NCI-H226 (cell line): ENCODE measurements at places on chromosomes 12 and 14.
A peak's percentile ranks its signal among the peaks of the same experiment; 100 is the strongest.

- DNase-seq = no peak
Observed at GRCh38 chr12:1328391-1328790, 266.0 kb downstream of the FBXL14 start.

- no peak for DNase-seq
Observed at GRCh38 chr14:76968621-76969063, 59.9 kb downstream of the IRF2BPL start.

- DNase-seq = peak; percentile 4
Observed at GRCh38 chr14:56378475-56378877, 201.1 kb upstream of the TMEM260 start.

DNA sequence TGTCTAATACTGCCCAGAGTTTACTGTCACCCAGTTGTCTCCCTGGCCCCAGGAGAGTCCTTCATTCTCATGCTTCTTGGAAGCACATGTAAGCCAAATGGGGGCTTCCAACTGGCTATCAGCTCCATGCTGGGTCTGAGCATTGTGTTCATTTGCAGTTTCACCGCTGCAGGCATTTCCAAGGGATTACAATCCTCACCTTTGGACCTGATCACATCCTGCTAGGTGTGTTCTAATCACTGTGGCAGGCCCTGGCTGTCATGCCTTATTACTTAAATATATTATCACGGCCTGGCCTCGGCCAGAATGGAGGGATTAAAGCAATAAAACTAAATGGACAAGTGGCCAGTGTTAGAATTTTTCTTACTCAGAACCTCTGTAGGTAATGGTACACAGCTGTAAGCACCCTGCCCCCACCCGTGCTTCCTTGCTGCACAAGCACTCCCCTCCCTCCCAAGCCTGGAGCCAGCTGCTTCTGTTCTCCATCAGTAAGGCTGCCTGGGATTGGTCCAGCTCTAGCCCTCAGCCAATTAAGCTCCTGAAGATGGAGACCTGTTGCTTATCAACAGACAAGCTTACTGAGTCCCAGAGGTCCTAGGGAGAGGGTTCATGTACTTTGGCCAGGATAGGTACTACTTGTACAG lies 175.9 kb upstream of the RBM19 start:
- DNase-seq = no peak

DNA sequence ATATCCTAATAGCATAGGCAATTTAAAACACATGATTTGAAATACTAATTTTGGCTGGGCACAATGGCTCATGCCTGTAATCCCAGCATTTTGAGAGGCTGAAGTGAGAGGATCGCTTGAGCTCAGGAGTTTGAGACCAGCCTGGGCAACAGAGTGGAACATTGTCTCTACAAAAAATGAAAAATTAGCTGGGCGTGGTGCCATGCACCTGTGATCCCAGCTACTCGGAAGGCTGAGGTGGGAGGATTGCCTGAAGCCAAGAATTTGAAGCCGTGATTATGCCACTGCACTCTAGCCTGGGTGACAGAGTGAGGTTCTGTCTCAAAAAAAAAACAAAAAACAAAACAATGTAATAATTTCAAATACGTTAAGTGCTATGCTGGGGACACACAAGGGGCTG lies 83.3 kb downstream of the SSPN start:
- no peak for DNase-seq

GRCh38 chr12:11830307-11830801 lies 180.9 kb downstream of the ETV6 start:
- no peak for DNase-seq

DNA sequence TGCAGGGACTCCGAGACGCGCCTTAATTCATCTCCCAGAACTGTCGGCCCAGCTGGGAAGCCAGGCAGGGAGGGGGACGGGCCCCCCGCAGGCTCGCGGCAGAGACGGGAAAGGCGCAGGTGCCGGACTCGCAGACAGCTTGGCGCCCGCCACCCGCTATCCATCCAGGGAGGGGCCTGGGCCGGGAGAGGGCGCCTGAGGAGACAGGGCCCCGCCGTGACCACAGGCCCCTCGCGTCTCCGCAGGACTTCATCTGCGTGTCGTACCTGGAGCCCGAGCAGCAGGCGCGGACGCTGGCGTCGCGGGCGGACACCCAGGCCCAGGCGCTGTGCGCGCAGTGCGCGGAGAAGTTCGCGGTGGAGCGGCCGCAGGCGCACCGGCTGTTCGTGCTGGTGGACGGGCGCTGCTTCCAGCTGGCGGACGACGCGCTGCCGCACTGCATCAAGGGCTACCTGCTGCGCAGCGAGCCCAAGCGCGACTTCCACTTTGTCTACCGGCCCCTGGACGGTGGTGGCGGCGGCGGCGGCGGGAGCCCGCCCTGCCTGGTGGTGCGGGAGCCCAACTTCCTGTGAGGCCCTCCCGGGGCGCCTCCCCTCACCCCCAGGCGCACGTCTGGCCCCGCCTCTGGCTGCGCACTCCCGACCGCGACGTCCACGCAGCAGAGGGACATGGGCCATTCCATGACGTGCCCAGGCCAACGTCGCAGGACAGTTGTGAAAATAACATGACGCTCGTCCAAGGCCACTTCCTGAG lies 60.6 kb downstream of the LGMN start:
- no peak for DNase-seq

DNA sequence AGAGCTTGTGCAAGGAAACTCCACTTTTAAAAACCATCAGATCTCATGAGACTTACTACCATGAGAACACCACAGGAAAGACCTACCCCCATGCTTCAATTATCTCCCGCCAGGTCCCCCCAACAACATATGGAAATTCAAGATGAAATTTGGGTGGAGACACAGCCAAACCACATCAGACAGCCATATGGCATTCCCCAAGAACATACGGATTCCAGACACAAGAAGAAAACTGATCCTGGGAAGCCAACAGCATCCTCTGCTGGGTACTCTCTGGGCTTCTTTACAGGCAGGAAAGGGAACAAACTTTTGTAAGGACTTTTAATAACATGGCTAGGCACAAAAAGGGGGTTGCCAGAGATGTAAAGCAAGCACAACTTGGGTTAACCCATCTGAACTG lies 127.2 kb downstream of the TMEM132C start:
- DNase-seq = no peak

- DNase-seq = no peak
Observed at GRCh38 chr12:11805680-11806079, 156.2 kb downstream of the ETV6 start.
